ENCODE measurements at places on chromosomes 16 and 17. TPM values are rescaled to one million over a fixed set of nuclear protein-coding genes. Genes with fewer than 3 reads are reported as not detected.
A peak's percentile ranks its signal among the peaks of the same experiment; 100 is the strongest.

- no peaks in the 10 kb centered on the region for H3K36me3 ChIP-seq
- H3K4me3 ChIP-seq: no peak overlapping the region
Observed at GRCh38 chr16:28062847-28063521, 530 bp downstream of the GSG1L start.

GRCh38 chr17:16406742-16407674 lies 8.4 kb upstream of the TRPV2 start:
- peak overlapping the region; percentile 42 for H3K4me3 ChIP-seq
- DNase-seq: no peak
- H3K36me3 ChIP-seq: no peaks in the 10 kb centered on the region
- peaks cover 7% of the 10 kb centered on the region for H3K4me1 ChIP-seq
- peaks cover 29% of the 10 kb centered on the region for H3K27me3 ChIP-seq

DNA sequence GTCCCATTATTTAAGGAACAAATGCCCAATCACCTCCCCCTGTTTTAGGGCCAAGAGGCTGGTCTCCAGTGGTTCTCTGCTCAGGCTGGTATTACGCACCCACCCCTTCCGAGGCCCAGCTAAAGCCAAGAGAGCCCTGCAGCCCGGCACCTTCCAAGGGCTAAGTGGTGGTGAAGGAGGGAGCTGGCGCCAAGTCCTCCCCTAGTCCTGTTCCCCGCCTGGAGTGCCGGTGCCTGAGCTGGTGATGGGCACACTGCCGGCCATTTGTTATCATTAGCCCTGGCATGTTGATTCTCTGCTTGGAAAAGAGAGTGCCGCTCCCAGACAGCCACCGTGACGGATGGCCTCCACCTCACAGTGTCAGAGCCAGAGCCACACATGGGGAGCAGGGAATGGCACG lies 31.9 kb downstream of the GRIN2C start:
- peaks cover 17% of the 10 kb centered on the region for H3K36me3 ChIP-seq
- DNase-seq: no peak
- peaks cover 2% of the 10 kb centered on the region for H3K4me1 ChIP-seq
- H3K27me3 ChIP-seq: no peaks in the 10 kb centered on the region
- no peak overlapping the region for H3K27ac ChIP-seq
- H3K4me3 ChIP-seq: no peak overlapping the region

DNA sequence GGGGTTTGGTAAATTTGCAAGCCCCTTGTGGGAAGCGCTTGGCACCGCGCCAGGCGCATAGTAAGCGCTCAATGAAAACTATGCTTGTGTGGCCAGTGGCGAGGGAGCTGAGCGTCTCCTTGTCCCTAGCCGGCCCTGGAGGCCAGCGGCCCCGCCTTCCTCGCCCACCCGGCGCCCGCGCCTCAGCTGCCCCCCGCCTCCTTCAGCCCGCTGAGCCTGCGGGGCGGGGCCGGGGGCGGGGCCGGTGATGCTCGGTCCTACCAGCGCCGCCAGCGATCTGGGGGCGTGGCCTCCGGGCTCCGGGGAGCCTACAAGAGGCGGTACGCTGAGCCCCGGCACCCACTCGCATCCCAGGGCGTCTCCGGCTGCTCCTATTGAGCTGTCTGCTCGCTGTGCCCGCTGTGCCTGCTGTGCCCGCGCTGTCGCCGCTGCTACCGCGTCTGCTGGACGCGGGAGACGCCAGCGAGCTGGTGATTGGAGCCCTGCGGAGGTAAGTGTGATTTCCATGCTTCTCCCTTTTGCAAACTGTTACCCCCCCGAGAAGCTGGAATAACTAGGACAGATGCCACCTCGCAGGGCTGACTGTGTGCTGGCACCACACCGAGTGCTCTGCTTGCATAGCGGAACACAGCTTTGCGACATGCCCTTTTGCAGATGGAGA lies at the start of gene CRISPLD2:
Gene CRISPLD2, plus strand, starts transcription at position 342 of the 661 bp plus-strand sequence. CDS start 18,511 bp downstream, outside the sequence.
- H3K4me3 ChIP-seq: peak within 1 kb of the TSS; percentile 29
- peaks cover 9% of the 10 kb centered on the region for H3K4me1 ChIP-seq
- peaks cover 12% of the 10 kb centered on the region for H3K27me3 ChIP-seq
- H3K27ac ChIP-seq: no peak within 1 kb of the TSS
- H3K36me3 ChIP-seq: no peaks in the 10 kb centered on the region

DNA sequence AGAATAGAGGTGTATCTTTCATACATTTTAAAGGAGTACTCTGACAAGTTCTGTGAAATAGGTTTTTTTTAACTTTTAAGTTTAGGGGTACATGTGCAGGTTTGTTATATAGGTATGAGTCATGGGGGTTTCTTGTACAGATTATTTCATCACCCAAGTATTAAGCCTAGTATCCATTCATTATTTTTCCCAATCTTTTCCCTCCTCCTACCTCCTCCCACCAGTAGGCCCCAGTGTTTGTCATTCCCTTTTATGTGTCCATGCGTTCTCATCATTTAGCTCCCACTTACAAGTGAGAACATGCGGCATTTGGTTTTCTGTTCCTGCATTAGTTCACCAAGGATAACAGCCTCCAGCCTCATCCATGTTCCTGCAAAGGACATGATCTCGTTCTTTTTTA lies 175.5 kb downstream of the CYB561 start:
- H3K27ac ChIP-seq: no peak overlapping the region
- no peaks in the 10 kb centered on the region for H3K36me3 ChIP-seq
- H3K27me3 ChIP-seq: no peaks in the 10 kb centered on the region
- H3K4me3 ChIP-seq: no peak overlapping the region
- no peaks in the 10 kb centered on the region for H3K4me1 ChIP-seq

Gene SHISA6
- 0.09 TPM for total RNA-seq

Gene TBC1D3D
- total RNA-seq: not detected

All from thymus (tissue), 14 donors.